ENCODE measurements at places on chromosomes 5 and 9. TPM values are rescaled to one million over a fixed set of nuclear protein-coding genes. Genes with fewer than 3 reads are reported as not detected.

Gene GRXCR2
- total RNA-seq: not detected

Gene PCDHA6
- 11.6 TPM for total RNA-seq

Gene LIX1
- total RNA-seq: 4.7 TPM

Gene SLC22A4
- total RNA-seq: 1.5 TPM

Gene UHRF2
- total RNA-seq: 66.9 TPM

Gene ARSI
- 0.25 TPM for total RNA-seq

Gene IGFBPL1
- 31.7 TPM for total RNA-seq

Gene QRFP
- not detected for total RNA-seq

Gene TNC
- 92.0 TPM for total RNA-seq

Gene SLC36A3
- not detected for total RNA-seq

Gene ZMAT2
- total RNA-seq: 53.6 TPM

Gene SAXO1
- total RNA-seq: under 0.01 TPM

Gene NTNG2
- total RNA-seq: 4.9 TPM

Gene ADRB2
- 0.74 TPM for total RNA-seq

Gene TMED7
- 72.3 TPM for total RNA-seq

Gene ARID3C
- not detected for total RNA-seq

Gene GABRA6
- 0.25 TPM for total RNA-seq

Measured in temporal lobe (tissue), 4 donors.